ENCODE measurements at places on chromosomes 6 and 20.

DNA sequence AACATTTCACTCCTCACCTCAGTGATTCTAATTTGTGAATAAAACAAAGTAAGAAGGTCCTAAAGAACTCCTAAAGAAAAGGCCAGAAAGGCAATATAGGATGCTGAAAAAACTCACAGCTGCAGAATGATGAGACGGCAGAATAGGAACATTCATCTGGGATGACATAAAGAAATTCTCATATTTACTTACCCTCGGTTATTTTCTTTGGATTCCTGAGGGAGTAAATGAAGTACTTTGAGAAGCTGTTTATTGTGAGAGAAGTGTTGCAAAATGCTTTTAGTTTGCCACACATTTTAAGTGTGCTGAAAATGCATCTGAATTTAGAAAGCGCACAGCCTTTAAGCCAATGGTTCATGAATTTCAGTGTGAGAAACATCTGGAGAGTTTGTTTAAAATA, 35.7 kb upstream of the RBL1 start:
- no peak for DNase-seq

GRCh38 chr20:43702502-43702901, 24.3 kb downstream of the GTSF1L start:
- no peak for DNase-seq

- no peak for DNase-seq
Measured at GRCh38 chr20:62507323-62507722, 31.5 kb upstream of the GATA5 start.

- no peak for DNase-seq
Measured at GRCh38 chr6:166904101-166904746, 52.1 kb downstream of the RNASET2 start.

DNA sequence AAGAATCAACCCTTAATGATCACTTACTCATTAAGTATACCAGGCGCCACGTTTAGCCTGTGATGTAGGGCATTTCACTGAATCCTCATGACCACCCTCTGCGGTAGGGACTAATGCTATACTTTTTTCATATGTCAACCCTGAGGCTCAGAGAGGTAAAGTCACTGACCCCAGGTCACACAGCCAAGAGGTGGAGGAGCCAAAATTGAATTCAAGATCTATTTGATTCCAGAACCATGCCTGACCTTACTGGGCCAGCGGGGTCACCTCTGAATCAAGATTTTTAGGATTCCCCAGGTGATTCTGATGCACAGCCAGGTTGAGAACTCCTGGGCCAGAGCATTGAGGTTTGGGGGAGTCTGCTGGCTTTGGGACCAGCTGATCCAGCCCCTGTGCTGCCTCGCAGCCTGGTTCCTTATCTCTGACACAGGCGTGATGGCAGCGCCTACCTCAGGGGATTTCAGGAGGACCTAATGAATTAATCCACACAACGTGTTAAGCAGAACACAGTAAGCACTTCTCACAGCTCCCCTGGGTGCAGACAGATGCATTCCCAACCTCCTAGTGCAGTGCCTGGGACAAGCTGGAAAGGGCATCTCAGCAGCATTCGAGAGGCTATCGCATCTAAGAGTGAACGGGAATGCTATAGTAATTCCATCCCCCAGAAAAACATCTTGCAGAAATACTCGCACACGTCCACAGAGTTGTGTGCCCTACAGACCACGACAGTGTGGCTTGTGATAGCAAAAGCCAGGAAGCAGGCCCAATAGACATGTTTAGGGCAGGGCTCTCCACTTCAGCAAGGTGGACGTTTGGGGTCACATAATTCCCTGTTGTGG, 101.4 kb upstream of the PTPN1 start:
- DNase-seq, result no peak

DNA sequence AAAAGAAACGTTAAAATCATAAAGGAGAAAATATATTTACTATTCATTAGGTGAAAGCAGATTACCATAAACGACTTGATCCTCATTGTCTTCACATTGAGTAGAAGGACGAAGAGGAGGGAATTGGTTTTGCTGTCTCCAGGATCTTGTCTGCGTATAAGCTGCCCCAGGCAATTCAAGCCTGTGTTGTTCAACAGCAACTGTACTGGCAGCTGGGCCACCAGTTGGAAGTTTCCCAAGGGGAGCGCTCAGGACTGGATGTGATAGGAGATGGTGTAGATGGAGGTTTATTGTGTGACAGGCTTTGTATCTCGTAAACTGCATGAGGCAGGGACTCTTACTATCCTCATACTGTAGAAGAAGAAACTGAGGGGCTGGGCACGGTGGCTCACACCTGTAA, 3.9 kb upstream of the FANCE start:
- no peak for DNase-seq

- no peak for DNase-seq
Measured at GRCh38 chr6:24864343-24864742, 65.6 kb upstream of the ARMH2 start.

GRCh38 chr6:61755739-61756138, 530.3 kb downstream of the KHDRBS2 start:
- DNase-seq, result no peak

GRCh38 chr20:17845701-17846475, 122.7 kb downstream of the SNX5 start:
- DNase-seq, result no peak

DNA sequence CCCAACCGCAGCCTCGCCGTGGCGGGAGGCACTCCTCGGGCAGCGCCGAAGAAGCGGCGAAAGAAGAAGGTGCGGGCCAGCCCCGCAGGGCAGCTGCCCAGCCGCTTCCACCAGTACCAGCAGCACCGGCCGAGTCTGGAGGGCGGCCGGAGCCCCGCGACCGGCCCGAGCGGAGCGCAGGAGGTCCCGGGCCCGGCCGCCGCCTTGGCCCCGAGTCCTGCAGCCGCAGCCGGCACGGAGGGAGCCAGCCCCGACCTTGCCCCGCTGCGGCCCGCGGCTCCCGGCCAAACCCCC, 525 bp downstream of the PNRC1 start:
- no peak for DNase-seq

- no peak for DNase-seq
Measured at GRCh38 chr6:93104195-93104817, 315.1 kb downstream of the EPHA7 start.

DNA sequence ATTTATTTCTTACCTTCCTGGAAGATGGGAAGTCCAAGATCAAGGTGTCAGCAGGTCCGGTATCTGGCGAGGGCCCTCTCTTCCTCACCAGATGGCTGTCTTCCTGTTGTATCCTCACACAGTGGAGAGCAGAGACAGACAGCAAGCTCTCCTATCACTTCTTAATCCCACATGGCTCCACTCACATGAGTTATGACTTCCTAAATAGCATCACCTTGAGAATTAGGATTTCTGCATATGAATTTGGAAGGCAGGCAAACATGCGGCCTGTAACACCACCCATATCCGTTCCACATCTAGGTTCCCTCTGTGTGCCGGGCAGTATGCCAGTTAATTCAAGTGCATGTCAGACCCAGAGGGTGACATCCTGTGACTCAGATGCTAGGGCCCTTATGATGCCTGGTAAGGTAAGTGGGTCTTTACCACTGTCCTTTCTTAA, 2.1 kb downstream of the RAET1E start:
- DNase-seq, result peak; percentile 63

- no peak for DNase-seq
Measured at GRCh38 chr20:2303673-2304072, 7.9 kb downstream of the TGM3 start.

- DNase-seq, result no peak
Measured at GRCh38 chr20:8385247-8385646, 253.2 kb downstream of the PLCB1 start.

DNA sequence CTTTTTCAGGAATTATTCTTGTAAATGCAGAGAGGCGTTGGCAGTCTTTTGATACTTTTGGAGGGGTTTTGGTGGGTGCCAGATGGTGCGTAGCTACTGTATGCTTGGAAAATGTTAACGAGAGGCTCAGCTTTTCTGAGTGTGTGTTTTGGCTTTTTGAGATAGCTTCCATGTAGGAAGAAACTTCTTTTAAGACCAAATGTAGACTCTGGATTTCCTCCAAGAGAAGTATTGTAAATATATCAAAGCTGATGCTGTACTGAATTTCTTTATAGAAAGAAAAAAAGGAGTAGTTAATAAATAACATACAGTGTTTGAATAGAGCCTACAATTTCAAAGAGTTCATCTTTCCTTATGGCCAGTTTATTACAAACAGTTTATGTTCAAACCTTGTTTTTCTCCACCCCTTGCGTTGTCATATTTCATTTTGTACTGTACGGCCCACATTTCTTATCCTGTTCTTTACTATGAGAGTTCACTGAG, 16.7 kb downstream of the TIAM2 start:
- DNase-seq, result no peak

DNA sequence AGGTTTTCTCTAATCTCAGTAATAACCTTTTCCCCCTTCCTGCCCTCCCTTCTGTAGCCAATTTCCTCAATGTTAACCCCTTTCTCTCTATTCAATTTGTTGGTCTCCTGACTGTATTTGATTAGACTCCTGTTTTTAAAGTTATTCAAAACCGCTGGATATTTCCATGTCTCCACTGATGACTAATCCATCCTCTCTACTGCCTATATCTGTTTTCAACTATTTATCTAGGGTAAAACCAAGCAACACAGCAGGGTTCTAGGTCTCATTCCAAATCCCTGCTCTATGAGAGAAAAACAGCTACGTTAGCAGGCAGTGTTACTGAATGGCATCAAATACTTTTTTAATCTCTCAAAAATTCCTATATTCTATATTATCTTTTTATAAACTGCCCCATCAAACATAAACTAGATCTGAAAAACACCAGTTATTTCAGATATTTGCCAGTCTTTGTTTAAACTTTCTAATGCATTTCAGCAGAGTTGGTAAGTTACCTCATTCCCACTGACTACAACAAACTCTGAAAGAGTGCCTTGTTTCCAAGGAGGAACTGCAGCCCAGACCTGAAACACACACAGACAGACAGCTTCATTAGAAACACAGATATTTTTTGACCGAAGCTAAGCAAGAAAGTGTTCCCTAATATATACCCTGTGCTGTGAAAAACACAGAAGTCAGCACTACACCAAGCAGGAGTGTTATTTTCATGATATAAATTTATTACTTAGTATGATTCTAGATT, 8.2 kb downstream of the RTN4IP1 start:
- no peak for DNase-seq

DNA sequence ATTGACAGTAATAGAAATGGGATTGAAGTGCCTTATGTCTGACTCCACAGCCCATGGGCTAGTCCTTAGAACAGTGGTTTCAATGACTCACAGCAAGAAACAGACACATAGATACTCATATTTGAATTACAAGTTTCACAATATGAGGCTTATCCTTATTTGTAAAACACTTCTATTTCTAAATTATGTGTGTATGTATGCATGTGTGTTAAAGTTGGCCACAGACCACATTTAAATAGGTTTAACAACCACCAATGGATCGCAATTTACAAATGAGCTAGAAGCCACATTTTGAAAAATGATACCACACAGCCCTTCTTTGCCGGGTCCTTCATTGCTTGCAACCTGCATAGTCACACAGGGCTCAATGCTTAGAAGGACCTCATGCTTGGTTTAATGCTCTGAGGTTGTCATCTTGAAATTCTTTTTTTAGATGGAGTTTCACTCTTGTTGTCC, 157.8 kb upstream of the PREP start:
- DNase-seq, result no peak

DNA sequence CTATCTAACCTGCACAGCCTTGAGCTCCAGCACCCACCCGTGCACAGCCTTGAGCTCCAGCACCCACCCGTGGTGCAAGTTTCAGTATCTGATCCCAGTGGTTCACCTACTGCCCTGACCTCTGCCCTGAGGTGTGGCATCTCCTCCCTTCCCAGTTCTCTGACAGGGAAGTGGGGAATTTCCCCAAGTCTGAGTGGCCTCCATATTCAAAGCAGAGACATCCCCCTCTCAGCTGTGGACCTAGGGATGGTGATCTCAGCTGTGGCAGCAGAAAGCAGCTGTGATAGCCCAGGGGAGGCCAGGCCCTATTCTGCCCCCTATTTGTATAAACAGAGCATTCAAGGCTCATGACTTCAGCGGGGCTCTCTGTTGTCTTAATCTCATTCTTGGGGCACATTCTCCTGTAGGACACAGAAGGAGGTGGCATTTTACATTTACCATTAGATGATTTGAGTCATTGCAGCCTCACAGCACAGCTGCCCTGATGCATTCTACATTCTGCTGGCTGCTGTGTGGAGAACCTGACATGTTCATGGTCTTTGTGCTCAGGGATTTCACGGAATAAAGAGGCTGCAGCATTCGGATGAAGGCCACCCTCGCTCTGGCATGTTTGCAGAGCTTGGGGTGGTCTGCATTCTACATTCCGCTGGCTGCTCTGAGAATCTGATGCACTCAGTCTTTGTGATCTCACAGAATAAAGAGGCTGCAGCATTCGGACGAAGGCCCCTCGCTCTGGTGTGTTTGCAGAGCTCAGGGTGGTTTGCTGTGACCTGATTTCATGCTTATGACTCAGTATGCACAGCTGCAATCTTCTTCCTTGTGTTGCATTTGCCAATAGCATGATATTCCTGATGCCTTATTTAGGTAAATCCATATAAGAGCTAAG, 16.9 kb downstream of the GPR31 start:
- DNase-seq, result no peak

DNA sequence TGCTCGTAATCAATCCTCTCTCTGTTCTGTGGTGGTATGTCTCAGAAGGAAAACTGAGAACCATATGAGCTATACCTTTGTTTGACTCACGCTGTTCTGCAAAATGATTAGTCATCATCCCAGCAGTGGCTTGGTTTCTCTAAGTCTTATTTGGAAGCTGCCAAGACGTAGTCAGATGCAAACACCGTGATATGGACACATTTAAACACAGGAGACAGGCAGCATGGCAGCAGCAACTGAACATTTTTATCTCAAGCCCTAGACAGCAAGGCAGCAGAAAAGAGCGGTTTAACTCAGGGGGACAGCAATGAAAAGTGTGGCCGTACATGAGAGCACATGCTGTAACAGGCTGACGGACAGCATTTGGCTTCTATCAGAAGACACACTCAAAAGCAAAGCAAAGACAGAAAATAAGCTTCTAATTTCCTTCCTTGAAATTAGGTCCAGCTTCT, 1295.1 kb downstream of the EPHA7 start:
- DNase-seq, result no peak

DNA sequence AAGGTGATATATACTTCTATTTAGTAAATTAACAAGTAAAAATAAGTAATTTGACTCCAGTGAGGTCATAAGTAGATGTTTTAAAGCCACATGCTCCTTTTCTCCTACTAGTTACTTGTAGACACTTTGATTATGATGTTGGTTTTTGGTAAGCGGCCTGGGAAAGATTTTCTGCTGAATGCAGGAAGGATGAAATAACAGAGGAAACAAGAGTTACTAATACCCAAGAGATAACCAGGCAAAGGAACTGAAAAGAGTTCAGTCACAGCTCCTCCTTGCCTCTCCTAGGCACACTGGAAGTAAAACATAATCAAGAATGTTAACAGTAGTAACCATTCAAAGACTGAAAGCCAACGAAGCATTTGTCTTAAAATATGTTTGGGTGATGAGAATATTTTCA, 203.3 kb downstream of the RNGTT start:
- no peak for DNase-seq

Data from cardiac septum (tissue), 1 donor.